ENCODE measurements at places on chromosomes 2 and 18.
A peak's percentile ranks its signal among the peaks of the same experiment; 100 is the strongest.

DNA sequence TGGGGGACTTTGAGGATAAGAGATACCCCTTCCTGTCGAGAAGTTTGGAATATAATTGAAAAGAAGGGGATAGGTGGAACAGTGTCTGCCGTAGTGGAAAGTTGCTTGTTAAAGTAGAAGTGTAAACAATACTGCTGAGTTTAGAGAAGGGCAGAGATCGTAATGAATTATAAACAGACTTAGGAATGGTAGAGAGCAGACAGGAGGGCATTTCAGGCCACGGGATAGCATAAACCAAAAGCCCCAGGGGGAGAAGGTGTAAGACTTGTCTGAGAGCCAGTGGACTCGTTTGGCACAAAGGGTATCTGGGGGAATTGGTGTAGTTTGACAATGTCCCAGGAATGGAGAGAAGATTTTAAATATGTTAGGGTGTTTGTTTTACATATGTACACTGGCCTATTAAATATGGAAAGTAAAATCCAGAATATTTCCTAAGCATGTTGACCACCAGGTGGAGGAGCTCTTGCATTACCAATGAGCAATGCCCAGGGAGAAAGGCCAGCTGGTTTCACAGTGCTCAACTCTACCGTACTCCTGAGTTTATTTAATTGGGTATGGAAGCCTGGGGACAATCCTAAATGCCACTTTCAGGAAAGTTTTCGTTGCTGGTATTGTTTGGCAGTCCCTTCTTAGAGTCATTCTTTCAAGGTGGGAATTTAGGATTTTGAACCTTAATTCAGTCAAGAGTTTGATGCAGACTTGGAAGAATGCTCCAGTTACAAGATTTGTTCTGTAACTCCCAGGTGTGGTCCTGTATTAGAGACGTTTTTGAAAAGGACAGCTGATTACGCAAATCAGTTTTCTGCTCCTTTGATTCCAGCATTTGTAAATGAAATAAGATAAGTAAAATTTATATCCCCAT lies 7.5 kb downstream of the COPS8 start:
- DNase-seq, result no peak

DNA sequence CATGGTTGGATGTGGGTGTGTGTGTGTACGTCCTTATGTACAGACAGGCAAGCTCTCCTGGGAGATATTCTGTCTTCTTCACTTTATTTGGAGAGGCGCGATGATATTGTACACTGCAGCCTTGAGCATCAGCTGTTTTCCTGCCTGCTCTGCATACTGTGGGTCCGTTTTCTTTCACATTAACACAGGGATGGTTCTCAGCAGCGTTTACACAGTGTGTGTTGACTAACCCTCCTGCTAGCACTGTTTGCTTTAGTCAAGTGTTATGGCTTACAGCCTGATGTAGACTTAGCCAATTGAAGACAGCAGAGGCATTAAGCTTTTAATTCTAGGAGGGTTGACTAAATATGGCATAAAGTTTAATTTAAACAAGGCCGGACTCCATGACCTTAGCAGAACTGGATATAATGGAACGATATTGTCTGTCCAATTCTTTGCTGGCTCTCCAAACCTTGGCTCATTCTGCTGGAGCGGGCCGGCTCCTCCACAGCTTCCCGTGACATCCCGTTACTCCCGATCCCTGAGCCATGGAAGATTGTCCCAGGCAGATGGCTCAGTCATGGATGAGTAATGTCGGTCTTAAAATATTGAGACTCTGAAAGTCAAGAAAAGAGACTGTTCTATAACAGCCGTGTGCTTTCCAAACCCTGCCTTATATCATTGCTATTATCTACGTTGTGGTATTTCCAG lies 134.7 kb downstream of the TPGS2 start:
- DNase-seq, result no peak

DNA sequence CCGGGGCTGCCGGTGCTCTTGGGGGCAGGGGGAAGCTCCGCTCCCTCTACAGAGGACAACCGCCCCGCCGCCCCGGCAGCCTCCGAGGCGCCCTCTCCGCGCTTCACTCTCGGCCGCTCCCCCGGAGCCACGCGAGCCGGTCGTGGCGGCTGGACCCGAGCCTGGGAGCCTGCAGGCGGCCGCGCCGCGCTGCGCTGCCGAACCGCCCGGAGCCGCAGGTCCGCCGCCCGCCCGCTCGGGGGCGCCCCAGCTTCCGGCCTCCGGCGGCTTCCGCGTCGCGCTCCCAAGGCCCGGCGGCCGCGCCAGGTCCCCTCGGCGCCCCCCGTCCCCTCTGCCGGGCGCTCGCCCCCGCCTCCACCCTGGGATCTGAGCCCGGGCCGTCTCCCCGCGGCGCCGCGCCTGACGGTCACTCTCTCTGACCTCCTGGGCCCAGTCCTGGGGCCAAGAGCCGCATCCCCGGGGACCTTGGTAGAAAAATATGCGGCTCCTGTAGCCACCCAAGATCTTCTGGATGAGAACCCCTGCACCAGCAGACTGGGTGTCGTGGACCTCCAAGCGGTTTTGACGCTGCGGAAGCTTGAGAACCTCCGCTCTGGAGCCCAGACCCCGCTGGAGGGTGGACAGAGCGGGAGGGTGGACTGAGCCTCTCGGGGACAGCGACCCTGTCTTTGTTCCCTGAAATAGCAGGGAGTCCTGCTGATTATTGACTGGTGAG lies 44.3 kb downstream of the SERTAD2 start:
- peak; percentile 86 for DNase-seq

DNA sequence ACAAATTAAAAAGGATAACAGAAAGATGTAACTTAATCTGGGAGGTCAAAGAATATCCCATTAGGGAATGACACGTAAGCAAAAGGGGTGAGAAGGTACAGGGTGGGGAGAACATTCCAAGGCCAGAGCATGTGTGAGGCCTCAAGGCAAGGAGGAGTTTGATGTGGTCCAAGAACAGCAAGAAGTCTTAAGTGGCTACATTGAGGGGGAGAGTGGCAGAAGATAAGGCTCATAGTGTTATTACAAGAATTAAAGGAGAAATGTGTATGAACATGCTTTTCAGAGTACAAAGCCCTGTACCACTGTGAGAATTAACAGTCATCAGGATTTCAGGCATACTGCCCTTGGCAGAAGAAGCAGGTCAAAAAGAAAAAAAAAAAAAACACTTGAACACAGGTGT lies 174.4 kb upstream of the ERBB4 start:
- no peak for DNase-seq

- peak; percentile 20 for DNase-seq
Observed at GRCh38 chr18:23540867-23541266, 37.6 kb downstream of the RMC1 start.

- DNase-seq, result no peak
Observed at GRCh38 chr18:63157293-63158011, 162.1 kb downstream of the BCL2 start.

GRCh38 chr2:240797500-240797895 lies 22.5 kb downstream of the KIF1A start:
- no peak for DNase-seq

DNA sequence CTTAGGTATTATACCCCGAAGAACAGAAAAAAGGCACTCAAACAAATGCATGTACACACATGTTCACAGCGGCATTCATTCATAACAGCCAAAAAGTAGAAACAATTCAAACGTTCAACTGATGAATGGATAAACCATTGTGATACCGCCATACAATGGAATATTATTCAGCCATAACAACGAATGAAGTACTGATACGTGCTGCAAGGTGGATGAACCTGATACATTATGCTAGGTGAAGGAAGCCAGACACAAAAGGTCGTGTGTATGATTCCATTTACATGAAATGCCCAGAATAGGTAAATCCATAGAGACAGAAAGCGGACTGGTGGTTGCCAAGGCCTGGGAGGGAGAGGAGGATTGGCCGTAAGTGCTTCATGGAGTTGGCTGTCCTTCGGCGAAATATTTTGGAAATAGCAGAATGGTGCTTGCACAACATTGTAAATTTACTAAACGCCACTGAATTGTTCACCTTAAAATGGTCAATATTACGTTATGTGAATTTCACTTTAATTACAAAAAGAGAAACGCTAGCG lies 750 bp upstream of the RMP24 start:
- no peak for DNase-seq

DNA sequence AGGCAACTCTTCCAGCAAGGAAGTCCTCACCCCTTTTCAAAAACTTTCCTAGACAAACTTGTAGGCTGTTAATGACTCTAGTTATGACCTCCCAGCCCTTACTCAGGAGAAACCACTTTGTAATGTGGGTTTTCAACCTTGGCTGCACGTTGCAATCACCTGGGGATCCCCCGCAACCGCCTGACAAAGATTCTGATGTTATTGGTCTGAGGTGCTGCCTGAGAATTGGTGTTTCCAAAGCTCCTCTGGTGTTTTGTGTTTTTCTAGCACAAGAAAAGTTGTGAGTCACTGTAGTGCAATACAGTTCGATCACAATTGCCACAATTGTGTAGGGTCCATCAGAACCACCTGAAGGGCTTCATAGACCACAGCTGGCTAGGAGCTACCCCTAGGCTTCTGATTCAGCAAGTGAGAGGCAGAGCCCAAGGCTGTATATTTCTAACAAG lies 121.6 kb downstream of the SP100 start:
- DNase-seq, result no peak

Data from GM12891 (cell line).